EL (cell line): ENCODE measurements at places on chromosomes 1 and 21.

DNA sequence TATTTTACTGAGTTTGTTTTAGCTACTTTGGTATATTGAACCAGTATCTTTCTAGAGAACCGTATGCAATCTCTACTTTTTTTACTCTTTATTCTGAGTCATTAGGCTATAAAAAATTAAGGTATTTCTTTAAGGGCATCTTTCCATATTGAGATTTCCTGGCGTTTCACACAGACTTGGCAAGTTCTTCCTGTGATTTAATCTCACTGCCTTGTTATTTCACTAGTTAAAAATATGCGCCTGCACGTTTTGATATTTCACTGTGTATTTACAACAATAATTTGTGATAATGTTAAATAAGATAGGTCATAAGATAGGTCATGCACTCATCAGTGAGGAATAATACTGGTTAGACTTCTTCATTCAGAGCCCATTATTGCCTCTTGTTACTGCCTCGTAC is 16.2 kb upstream of the CR1L start:
- DNase-seq: no peak

DNA sequence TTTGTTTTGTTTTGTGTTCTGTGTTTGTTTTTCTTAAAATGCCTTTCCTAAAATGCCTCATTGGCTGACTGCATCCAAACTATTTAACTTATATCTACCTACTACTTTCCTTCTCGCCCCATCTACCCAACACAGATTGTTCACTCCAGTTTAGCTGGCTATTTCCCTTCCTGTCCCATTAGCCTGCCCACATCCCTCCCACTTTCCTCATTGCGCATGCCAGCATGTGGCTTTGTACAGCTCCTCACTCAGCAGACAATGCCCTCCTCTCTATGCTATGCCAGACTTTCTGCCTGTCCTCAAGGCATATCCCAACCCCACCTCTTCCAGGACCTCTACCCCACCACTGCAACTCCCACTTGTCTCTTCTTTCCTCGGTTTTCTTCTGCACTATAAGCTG is 94.7 kb upstream of the C1orf21 start:
- no peak for DNase-seq

GRCh38 chr1:28027238-28027637 is 61.2 kb downstream of the EYA3 start:
- DNase-seq: no peak

DNA sequence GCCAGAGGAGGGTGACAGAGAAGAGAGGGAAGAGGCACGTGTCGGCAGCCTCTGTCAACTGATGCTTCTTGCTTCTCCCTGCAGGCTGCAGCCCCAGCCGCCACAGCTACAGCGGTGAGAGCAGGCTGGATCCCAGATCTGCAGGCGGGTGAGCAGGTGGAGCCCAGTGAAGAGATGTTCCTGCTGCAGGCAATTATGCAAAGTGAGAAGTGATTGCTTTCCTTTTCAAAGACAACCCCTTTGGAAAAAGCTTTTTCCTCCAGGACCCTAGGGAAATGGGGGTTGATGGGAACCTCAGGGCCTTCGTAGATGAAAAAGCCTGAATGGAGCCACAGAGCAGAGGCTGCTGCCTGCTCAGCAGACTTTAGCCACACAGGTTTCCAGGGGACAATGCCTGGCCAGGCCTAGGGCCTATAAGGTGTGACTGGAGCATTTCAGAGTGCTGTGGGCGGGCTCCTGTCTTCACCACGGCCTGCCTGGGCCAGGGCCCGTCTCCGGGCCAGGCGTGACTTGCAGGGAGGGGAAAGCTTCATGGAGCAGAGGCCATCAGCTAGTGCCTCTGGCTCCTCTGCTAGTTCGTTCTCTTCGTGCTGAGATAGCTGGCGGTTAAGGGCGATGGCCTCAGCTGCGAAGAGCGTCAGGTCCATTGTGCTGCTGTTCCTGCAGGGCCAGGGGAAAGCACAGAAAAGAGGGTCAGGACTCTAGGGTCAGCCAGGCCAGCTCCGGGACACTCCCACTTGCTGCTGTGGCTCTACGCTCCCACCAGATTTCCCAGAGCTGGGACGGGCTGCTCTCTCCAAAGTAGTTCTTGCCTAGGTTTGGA is 6.9 kb upstream of the KNCN start:
- no peak for DNase-seq

- no peak for DNase-seq
These were observed 388.1 kb upstream of the VAMP3 start for GRCh38 chr1:7382971-7383370.

GRCh38 chr21:37072274-37072987 is 440 bp downstream of the PIGP start:
- peak; percentile 79 for DNase-seq

DNA sequence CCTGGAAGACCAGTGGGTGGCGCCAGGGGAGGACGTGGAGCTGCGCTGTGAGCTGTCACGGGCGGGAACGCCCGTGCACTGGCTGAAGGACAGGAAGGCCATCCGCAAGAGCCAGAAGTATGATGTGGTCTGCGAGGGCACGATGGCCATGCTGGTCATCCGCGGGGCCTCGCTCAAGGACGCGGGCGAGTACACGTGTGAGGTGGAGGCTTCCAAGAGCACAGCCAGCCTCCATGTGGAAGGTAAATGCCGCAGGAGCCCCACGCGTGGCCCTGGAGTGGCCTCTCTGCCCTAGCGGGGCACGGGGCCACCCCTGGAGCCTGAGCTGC is 75.2 kb downstream of the OBSCN start:
- DNase-seq: no peak

DNA sequence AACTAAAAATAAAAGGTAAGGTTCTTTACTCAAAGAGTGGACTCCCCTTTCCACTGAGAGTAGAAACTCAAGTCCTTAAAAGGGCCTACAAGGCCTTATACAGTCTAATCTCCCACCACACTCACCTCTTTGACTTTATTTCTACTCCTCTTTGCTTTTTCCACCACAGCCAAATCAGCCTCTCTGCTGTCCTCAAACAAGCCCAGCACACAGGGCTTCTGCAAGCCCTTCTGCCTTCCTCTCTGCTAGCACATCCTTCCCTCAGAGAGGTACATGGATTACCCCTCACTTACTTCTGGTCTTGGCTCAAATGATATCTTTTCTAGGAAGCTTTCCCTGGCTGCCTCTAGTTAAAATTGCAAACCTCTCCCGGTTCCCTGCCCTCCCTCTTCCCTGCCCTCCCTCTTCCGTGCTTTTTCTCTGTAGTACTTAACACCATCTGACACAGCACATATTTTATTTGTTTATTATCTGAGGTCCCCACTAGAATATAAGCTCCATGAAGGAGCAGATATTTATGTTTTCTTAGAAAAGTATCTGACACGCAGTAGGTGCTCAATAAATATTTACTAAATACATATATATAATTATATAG is 1.7 kb downstream of the LYST start:
- DNase-seq: no peak

DNA sequence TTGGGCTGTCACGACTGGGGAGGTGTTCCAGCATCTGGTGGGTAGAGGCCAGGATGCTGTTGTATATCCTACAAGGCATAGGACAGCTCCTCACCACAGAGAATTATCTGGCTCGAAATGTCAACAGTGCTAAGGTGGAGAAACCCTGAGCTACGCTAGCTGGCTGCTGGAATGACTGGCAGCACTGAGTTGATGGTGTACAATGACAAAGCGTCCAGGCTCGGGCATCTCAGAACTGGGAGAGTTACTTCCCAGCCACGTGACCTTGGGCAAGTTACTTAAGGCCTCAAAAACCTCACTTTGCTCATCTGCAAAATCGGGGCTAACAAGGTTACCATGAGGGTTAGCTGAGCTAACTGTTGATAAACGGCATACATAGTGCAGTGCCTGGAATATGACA is 35.4 kb downstream of the GPR161 start:
- DNase-seq: no peak

DNA sequence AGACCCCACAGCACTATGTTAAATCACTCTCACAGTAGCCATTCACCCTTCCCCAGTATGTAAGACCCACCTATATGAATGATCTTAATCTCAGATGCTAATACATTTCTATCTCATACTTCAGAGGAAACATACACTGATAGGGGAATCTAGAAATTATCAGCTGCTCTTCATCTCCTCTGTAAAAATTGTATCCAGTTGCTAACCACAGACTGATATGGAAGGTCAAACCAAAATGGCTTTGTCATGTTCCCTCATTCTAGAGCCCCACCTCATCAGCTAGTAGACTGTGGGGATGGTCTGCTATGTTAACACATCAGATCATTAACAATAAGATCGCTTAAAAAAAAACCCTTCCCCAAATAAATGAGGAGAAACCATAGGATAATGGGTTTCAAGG is 71.7 kb downstream of the UBR4 start:
- DNase-seq: no peak

GRCh38 chr1:206498685-206499084 is 8.6 kb upstream of the RASSF5 start:
- DNase-seq: no peak

DNA sequence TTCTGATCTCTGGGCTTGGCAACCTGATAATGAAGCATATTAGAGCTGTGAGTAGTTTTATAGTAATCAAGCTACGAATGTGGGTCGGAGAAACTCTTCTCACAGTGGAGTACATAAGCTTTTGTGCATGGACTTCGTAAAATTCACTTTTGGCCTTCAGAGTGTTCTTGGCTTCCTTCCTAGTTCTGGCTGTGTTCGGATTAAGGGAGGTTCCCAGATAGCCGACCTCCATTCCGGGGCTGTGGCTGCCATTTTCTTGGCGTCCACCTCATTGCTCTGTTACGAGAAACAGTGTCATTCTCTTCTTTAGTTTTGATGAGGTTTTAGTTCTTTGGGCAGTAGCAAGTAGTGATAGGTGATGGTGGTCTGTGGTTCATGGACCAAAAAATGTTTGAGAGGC is 26.3 kb downstream of the CAMTA1 start:
- no peak for DNase-seq

DNA sequence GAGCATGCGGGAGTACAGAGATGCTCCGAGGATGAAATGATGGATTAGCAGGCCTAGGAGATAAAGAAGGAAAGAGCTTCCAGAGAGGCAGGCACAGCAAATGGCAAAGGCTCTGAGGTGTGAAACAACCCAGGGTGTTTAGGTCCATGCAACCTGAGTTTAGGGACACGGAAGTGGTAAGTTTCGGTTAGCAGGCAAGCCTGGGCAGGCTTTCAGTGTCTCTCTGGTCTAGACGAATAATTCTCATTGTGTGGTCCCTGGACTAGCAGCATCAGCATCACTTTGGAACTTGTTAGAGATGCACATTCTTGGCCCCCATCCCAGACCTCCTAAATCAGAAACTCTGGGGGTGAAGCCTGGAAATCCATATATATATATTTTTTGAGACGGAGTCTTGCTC is 18.6 kb downstream of the NKAIN1 start:
- no peak for DNase-seq

DNA sequence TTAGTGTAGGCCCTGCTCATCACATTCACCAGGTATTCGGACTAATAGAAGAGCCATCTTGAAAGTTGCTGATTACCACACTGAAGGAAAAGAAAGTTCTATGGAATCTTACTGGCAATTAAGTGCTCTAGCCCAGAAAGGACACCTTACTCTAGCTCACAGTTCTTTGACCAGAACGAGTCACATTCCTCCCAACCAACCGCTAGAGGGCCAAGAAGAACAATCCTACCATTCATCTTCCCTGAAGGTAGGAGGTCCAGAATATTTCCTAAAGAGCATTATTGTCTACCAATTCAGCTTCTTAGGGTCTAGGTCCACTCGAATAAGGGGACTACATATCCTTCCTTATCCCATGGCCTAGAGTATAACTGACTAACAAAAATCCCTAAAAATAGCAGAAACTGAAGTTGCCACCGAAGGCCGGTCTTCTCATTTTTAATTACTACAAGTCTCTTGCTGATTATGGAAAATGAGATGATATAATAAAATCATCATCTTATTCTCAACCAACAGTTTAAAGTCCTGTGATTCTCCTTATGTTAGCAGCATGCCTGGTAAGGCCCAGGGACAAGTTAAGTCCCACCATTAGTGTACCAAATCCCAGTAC is 2.7 kb upstream of the FMO1 start:
- DNase-seq: peak; percentile 35

DNA sequence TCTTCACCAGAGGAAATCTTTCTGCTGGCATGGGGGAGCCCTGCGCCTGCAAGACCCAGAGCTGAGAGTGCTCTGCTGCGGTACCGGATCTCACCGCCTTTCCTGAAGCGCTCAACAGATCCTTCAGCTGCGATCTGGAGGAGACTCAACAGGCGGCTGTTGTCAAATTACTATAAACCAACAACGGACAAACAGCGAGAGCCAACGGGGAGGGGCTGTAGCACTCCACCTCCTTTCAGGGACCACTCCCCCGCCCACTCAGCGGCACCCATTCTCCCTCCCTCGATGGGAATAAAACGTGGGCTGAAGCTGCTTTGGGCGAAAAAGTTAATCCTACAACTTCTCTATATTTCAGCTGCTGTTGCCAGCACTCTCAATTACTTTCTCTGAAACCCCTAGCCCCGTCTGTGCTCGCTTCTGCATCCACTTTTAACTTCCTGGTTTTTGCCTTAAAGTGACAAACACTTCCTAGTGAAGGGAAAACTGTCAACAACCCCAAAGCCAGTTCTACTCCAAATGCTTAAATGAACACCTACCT is at the start of gene FMO5:
Gene FMO5 (minus strand): TSS at position 147 of the 538 bp plus-strand sequence. CDS start 310 bp downstream, outside the sequence.
- DNase-seq: peak; percentile 52

DNA sequence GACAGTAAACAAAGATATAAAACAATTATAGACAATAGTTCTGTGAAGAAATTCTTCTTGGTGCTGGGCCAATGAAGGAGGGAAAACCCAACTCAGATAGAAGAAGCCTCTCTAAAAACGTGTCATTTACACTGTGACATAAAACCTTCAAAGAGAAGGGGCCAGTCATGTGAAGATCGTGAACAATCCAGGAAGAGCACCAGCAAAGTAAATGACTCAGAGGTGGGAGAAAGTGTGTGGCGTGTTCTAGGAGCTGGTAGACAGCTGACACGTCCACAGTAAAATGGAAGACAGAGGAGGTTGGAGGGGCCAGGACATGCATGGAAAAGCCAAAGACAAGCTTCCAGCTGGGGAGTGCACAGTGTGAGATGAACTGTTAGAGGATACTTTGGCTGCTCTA is 143.6 kb downstream of the VAV3 start:
- no peak for DNase-seq

DNA sequence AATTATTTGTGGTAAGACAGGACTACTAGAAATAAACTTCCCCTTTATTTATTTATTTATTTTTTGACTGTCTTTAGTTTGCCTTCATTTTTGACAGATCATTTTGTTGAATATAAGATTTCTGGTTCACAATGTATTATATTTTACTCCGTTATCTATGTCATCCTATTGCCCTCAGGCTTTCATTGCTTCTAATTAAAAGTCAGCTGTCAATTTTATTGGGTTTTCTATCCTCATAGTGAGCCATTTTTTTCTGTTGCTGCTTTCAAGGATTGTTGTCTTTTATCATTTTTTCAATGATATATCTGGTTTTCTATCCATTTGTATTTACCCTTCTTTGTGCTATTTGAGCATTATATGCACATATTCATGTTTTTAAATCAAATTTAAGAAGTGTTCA is 866.2 kb downstream of the LRRIQ3 start:
- no peak for DNase-seq

DNA sequence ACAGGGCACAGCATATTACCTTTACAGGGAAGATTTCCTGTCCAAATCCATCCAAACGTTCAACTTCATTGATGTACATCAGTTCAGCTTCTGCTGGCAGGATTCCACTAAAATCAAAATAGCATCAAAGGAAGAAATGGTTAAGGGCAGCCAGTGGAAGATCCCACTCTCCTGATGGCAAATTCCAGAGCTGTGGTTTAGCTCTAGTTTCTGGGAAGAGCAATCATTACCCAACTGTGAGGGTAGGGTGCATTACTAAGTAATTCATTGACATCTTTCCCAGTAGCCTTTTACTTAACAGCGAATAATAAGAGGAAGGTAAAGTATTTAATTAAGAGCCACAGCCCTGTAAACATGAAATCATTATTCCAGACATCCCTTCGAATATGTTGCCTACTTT is 120.7 kb downstream of the SMYD2 start:
- DNase-seq: no peak
